Stimulated activated CD8-positive, alpha-beta memory T cell treated with anti-CD3 and anti-CD28 coated beads, Interleukin-2, amount 100 ng/mL, for 1 hour (primary cell): ENCODE measurements at places on chromosomes 12 and 14.
A peak's percentile ranks its signal among the peaks of the same experiment; 100 is the strongest.

DNA sequence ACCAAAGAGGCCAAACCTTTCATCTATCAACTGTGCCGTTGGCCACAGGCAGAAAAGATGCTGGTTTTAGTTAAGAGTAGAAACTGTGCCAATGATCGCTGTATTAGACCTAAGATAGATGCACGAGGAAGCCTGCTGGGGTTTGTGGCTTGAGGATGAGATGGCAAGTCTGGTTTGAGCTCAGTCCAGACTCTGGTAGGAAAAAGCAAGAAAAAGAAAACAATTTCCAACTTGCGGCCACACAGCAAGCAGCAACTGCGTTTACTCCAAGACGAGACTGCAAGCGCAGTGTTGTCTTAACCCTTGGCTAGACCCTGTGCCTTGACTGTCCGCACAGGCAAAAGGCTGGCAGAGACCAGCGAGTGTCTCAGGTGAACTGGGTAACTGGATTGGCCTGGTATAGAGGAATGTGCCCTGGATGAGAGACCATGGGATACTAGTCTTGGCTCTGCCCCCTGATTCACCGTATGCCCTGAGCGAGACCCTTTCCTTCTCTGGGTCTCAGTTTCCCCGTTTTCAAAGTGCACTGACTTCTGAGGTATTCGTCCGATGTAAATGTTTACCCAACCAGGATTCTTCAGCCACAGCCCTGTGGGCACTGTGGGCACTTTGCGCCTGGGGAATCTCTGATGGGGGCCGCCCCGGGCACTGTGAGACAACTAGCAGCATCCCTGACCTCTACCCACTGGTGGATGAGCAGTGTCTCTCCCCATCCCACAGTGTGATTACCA lies 113.4 kb downstream of the DICER1 start:
- no peak for DNase-seq

DNA sequence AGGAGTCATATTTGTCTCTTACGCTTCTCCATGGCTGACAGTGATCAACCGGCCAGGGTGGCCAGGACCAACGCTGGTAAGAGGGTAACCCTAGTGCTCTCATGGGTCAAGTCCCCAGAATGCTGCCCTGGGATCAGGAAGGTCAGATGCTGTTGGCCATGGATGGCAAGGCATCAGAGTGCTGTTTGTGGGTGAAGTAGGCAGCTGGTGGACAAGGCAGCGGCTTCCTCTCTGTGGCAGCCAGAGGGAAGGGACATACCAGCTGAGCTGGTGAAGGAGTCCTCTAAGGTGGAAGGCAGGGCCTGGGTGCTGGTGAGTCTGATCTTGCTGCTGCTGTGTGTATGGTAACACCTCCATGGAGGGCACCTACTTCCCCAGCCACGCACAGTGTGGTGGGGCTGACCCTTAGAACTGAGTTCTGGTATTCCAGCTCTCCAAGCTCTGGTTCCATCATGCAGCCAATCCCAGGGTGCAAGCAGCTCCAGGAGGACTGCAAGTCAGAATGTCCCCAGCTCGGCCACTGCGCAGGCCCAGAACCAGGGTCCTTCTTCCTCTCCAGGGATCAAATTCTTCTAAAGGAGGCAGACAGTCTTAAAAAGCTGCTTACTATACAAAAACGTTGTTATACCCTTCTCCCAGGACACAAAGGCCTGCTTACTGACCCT lies 13.4 kb upstream of the SMOC1 start:
- no peak for DNase-seq

- DNase-seq: no peak
Measured at GRCh38 chr14:54278087-54278486, 118.7 kb upstream of the CDKN3 start.

DNA sequence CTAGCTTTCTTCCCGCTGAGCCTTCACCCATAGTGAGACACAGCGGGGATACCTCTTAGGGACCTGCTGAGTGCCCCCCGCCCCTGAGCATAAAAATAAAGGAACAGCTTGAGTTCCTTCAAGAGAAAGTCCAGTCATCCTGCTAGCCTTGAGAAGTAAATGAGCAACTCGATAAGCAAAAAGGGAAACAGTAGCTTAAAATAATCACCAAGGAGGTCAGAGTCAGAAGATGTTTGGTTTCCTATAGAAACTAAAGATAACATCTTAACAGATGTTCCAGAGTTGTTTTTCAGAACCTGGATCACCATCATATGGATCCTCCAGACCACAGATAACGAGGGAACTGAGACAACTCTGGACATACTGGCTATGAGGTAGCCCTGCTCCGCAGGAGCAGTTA lies 94.0 kb downstream of the BCAT1 start:
- DNase-seq: no peak

DNA sequence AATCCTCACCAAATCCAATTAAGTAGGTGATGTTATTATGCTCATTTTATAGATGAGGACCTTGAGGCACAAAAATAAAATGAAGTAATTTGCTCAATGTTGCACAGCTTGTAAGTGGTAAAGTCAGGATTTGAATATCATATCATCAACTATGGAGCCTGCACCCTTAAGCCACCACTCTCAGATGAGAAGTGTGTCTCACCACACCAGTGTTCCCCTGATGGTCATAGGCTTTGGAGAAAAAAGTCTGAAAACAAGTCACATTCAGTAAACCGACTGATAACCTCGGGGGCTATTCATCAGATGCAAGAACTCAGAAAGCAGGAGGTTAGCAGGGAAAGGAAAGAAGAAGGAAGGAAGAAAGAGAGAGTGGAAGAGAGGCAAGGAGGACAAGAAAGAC lies 2.8 kb downstream of the TSHR start:
- no peak for DNase-seq

GRCh38 chr12:120903412-120904196 lies 554 bp downstream of the SPPL3 start:
- DNase-seq: peak; percentile 39

DNA sequence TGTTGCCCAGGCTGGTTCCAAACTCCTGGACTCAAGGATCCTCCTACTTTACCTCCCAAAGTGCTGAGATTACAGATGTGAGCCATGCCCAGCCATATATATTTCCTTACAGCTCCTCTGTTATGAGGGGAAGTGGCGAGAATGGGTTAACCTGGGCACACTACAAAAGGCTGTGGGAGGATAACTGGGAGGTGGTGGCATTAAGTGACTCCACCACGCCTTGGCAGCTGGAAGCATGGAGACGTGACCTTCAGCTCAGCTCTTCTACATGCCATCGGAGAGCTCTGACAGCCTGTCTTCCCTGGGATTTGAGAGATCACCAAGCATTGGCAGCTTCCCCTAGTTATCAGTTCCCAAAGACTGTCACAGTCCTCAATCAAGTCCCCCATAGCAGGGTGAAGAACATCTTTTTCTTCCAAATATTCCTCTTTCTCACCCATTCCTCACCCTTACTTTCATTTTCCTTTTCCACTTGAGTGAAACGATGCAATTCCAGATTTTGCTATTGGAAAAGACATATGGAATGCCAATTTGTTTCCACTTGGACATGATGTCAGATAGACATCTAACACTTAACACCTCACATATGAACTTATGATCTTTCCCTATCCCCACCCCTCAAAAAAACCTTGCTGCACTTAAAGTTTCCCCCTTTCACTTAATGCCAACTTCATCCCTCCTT lies 48.5 kb downstream of the PHLDA1 start:
- no peak for DNase-seq

- no peak for DNase-seq
Measured at GRCh38 chr12:19712041-19712440, 272.7 kb downstream of the AEBP2 start.

DNA sequence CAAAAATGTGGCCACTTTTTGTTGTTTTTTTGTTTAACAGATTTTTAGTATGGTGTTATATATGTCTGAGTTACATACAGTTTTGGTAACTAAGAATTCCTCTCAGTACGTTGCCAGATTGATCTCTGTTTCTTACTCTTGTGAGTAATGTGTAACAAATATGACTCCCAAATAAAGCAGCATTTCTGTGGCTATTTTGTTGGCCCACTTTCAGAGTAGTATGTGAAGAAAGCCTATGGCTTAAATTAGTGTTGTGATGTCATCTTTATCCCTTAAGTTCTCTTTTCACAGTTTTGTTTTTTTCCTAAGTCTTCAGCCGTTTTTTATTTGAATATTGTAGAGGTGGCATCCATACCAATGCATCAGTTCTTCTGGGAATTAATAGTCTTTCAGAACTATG lies 10.7 kb downstream of the PCNX4 start:
- DNase-seq: no peak

DNA sequence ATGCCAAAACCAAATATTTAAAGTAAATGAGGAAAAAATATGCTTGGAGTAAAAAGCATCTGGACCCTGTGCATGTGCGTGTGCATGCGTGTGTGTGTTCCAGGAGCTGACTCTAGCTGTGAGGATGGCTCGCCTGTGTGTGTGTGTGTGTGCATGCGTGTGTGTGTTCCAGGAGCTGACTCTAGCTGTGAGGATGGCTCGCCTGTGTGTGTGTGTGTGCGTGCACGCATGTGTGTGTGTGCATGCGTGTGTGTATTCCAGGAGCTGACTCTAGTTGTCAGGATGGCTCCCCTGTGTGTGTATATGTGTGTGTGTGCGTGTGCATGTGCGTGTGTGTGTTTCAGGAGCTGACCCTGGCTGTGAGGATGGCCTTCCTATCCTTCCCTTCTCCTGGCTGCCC lies 357.7 kb downstream of the CACNA1C start:
- no peak for DNase-seq
